SHP77 treated with DMSO at 0.1 percent for 48 hours (cell line): ENCODE measurements at places on chromosomes 6 and 20.

- no peak for DNase-seq
Observed at GRCh38 chr20:49669601-49670189, 44.0 kb downstream of the B4GALT5 start.

- DNase-seq, result peak; percentile 17
Observed at GRCh38 chr6:44127186-44128019, at the start of the genes MRPL14 and TMEM63B. MRPL14 (minus strand) TSS chr6:44127452; CDS start chr6:44116611, 10,841 bp downstream. TMEM63B (plus strand) TSS chr6:44127554; CDS start chr6:44134585, 7,031 bp downstream.

DNA sequence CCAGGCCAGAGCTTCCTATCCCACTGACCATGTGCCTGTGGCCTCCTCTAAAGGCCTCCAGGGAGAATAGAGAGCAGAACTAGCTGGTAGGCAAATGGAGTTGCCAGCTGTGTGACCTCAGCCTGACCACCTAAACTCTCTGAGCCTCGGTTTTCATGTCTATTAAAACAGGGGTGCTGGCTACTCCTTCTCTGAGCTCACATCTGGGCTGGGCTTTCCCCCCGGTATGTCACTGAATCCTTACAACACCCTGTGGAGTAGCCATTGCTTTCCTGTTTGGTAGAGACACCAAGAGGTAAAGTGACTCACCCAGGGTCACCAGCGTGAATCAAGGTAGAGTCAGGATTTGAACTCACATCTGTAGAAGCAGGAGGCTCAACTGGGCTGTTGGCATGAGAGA, 132.1 kb downstream of the JPH2 start:
- no peak for DNase-seq

DNA sequence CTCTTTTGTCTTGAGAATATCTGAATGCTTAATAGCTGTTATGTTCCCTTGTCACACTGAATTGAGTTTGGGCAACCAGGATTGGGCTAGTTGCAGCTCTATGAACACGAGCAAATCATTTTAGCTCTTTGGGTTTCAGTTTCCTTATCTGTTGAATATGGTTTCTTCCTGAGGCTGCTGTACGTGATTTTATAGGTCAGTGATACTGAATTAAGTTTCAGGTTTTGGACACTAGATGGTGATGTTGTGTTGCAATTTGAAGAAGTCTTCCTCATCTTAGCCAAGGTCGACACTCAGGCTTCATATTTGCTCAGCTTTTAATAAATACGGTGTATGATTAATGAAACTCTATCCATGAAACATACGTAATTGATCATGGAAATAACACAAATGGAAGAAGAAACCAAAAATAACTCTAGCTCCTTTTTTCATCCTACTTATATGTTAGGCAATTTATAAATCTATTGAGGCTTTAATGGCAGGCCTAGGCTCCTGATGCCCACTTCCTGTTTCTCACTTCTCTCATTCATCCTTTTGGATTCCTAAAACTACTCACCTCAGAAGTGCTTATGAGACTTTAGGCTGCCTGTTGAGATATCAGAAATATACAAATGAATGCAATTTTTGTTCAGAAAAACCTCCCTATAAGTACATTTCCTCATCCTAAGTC, 354.1 kb upstream of the MAP3K7 start:
- peak; percentile 77 for DNase-seq

DNA sequence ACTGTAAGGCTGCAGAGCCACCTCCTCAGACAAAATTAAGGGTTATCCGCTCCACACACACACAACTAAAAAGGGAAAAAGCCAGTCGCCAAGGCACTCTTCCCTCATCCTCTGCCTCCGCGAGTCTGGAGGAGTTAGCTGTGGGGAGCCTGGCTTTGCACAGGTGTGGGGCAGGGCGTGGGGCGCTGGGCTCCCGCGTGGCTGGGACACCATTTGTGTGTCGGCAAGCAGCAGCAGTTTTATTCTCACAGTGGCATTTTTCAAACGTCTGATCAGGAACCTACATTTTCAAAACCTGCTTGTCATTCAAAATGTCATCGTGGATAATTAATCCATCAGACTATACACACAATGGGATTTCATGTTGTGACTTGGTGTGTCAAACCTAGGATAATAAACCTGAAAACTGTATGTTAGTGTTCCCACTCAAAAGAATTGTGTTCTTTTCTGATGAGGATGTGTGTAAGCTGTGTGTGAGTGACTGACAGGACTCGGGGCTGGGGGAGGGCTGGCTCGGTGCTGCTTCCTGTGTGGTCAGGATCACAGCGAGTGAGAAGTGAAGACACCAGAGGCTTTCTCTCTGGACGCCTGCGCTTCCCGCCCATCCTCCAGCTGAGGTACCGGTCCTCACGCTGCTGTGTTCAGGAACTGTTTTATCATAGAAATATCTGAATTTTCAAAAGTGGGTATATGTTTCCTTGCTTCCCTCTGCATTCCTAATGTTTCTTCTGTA, 83.1 kb downstream of the IRF4 start:
- no peak for DNase-seq

DNA sequence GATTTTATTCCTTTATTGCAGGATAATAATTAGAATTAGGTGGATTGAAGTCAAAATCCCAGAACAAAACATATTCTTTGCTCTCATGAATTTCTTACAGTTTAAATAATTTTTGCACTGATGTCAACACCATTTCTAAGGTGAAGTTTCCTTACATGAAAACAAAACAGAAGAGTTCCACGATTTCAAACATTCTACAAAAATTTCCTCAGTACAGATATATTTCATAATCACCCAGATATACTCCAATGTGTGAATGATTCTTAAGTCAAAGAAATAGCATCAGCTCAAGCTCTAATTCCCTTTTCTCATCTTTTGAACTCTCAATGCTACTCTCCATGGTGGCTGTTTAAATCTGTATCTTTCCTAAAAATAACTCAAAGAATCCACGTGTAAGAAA, 39.5 kb upstream of the THBS2 start:
- DNase-seq, result no peak

DNA sequence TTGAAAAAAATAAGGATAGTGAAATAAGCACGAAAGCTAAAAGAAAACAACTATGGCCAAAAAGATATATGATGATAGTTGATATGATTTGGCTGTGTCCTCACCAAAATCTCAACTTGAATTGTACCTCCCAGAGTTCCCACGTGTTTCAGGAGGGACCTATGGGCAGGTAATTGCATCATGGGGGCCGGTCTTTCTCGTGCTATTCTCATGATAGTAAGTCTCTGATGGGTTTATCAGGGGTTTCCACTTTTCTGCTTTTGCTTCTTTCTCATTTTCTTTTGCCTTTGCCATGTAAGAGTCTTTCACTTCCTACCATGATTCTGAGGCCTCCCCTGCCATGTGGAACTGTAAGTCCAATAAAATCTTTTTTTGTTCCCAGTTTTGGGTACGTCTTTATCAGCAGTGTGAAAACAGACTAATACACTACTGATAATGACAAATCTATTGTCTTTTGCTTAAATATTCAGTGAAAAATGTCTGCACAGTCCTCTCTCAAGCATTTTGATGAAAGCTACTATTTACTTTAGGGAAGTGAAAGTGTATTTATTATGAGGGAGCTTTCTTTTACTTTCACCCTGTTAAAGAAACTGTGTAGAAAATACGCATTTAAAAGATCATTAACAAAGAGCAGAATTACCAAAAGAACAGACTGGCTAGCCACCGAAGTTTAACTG, 389.1 kb downstream of the HTR1B start:
- DNase-seq, result no peak

GRCh38 chr6:41573276-41573675, 27.1 kb downstream of the FOXP4 start:
- DNase-seq, result no peak
